ELR (cell line): ENCODE measurements at places on chromosomes 2 and 18.

GRCh38 chr2:46663614-46664013 is 184.2 kb downstream of the TMEM247 start:
- no peak for DNase-seq

DNA sequence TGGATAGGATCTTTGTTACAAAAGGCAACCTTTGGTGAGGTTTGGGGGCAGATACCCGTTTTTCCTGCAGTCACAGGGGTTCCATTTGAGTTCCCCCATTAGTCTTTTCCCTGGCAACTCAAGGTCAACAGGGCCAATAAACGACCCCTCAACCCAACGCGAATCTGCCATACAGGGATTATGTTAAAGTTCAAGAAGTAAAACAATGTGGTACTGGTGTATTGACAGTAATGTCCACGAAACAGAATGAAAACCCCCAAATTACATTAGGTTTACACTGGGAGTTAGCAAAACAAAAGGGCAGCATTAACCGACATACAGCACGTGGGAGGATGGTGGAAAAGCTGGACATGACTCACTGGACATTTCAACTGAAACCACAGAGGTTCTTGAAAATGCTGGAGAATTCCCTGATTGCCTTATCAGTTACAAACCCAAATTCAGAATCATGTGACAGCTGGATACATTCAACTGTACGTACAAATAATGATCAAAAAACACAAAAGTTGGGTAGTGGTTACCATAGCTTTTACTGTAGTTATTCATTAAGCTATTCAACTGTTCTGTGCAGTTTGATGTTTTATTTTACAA is 4.9 kb upstream of the IMP4 start:
- DNase-seq = peak; percentile 78

- peak; percentile 98 for DNase-seq
These were observed 455 bp upstream of the DLX1 start for GRCh38 chr2:172084645-172085459.

- DNase-seq = no peak
These were observed 67.1 kb upstream of the CTDP1 start for GRCh38 chr18:79612291-79613108.

DNA sequence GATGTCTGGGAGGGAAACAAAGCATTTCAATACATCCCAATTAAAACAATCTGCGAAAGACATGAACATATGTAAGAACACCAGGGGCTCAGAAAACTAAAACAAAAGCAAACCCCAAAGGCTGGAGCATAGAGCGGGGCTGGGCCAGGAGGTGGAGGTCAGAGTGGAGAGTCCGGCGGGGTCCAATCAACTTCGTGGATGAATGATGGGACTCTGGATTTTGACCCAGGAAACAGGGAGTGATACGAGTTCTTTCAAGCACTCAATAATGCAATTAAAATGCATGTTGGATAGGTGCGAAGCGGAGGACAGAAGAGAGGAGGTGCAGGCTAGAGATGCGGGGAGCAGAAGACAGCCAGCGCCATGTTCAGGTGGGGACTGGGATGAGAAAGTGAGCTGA is 200.7 kb upstream of the PXDN start:
- DNase-seq = no peak

DNA sequence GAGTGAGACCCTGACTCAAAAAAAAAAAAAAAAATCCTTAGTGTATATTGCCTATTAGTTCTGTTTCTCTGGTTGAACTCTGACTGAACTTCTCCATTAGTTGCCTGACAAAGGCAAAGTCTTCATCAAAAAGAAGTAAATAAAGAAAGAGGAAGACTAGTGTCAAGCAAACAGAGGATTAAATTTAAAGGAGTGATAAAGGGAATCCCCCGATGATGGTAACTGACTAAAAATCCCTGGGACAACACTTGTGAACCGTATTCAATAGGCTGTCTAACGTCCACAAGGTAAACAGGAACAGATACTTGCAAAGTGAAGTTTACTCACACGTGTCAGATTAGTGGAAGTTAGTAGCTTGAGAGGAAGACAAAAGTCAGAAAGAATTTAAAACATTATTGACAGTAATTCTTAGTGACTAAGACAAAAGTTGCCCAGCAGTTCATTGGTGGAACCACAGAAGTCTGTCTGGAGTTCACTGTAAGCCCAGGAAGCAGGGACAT is 26.2 kb upstream of the SPOPL start:
- no peak for DNase-seq

DNA sequence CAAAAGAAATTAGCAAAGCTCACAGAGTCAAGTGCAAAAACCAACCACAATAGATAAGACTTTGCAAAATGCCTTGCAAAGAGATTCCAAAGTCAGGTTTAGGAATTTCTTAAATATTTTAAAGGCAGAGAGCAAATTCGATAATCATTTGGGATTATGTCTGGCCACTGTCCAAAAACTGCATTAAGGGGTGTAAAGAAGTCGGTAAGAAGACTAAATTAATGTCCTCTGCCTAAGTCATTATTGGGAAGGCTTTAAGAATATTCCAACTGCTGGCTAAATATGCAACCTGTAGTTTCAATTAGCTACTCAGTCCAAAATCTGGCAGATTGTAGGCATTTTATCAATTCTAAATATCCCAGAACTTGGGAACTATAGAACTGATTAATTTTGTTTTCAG is 13.7 kb upstream of the LRP1B start:
- no peak for DNase-seq

DNA sequence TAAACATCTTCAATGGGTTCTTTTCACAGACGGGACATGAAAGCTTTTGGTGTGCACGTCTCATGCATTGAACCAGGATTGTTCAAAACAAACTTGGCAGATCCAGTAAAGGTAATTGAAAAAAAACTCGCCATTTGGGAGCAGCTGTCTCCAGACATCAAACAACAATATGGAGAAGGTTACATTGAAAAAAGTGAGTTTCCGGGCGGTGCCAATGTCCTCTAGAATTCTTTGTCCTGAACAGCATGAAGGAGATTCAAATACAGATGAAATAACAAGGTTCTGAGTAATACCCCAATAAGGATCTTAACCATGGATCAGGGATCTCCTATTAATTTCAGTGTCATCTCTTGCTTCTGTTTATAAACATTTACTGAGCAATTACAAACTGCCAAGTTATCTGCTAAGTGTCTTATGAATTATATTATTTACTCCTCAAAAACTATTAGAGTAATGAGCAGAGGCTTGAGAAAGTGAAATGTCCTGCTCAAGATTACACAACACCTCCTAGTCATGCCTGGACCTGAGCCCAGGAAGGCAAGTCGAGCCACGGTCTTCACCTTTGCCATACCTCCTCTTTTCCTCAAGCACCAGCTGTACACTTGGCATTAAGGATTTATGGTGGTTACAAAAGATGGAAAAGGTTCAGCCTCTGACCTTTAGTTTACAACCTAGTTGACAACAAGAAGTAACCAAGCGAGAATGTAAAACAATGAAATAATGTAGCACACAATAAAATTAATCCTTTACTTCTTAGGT is 22.6 kb downstream of the DHRS9 start:
- DNase-seq = peak; percentile 43

DNA sequence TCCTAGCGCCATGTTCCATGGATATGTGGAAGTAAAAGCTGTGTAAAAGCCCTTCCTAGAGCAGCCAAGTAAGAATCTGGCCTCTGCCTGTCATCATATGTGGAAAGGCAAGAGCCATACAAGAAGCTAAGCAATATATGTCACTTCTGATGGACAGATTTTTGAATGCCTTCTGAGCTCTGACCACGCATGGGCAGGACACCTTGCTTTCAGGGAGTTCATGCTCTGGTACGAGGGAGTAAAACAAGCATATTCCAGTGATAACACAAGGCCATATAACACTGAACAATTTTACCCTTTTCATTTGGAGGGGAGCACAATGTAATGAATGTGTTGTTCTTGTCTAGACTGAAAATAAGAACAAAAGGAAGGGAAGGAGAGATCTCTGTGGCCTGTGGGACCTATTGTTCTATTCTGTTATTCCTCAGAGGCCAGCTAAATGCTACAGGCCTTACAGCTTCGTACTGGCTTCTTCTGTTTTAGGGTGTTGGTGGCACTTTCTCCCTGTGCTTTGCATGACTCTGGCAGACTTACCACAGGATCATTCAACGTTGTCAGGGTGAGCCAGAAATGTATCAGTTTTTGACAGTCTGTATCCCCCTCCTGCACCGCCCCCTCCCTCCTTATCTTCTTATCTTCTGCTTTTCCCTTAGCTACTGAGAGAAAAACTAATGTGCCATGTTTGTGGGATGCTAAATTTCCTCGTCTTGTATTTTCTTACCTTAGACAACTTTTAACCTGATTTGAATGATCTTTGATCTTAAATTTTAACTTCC is 99.5 kb downstream of the MAP4K4 start:
- no peak for DNase-seq

DNA sequence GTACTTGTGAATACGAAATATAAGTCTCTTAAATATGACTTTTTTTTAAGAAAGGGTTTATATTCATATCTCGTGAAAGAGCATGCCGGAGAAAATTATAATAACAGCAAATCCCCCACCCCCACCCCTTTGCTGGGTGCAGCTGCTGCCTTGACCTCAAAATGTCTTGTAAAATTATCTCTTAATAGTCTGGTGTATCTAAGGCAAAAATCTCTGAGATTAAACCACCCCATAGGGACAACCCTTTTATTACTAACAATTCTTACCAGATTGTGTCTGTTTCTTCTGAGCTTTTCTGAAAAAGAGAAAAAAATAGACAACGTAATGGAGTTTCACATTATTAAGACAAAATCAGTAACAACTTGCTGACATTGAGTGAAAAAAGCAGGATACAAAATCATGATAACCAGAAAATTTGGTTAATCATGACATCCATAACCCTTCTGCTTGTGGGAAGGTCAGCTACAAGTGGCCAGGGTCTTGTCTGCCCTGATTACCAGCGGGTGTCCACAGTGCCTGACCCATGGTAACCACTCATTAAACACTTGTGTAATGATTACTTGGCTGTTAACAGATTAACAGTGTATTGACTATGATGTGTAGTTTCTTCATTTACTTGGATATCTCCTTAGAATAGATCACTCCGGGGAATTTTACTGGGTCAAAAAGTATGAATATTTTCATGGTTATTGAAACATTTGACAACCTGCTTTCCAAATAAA is 1.5 kb downstream of the STRADB start:
- DNase-seq = no peak

DNA sequence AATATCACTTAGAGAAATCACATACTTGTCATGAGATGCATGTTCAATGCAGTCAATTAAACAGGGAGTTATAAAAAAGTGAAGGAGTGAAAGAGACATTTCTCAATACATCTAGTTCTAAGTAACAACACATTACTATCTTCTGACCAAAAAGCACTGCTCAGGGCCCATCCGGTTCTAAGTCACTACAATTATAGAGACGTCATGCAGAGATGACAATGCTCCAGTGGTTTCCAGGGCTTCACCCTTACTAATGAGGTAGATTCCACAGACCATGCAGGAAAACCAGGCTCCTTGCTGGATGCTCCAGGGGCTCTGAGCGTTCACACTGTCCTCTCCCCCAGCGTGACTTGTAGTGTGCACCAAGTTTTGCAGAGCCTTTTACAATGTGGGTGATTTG is 88.0 kb downstream of the FTCDNL1 start:
- DNase-seq = no peak

- no peak for DNase-seq
These were observed 55.2 kb downstream of the ANKMY1 start for GRCh38 chr2:240502430-240503121.

GRCh38 chr2:232526372-232526941 is 497 bp downstream of the CHRND start:
- DNase-seq = no peak

DNA sequence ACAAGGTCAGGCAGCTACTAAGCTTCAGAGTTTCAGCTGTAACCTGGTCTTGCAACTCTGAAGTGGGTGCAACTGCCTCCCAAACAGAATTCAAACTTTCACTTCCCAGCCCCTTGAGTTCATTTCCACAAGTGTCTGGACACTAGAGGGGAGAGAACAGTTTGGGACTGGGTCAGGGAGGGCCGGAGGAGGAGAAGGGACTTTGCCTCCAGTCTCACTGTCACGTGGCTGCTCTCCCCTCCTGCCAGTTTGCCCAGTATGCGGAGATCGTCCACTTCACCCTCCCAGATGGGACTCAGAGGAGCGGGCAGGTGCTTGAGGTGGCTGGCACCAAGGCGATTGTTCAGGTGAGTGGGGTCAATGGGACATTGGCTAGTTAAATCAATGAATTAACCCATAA is 20.6 kb upstream of the ANKRD53 start:
- DNase-seq = no peak

GRCh38 chr2:54574860-54575247 is 118.7 kb downstream of the SPTBN1 start:
- no peak for DNase-seq

DNA sequence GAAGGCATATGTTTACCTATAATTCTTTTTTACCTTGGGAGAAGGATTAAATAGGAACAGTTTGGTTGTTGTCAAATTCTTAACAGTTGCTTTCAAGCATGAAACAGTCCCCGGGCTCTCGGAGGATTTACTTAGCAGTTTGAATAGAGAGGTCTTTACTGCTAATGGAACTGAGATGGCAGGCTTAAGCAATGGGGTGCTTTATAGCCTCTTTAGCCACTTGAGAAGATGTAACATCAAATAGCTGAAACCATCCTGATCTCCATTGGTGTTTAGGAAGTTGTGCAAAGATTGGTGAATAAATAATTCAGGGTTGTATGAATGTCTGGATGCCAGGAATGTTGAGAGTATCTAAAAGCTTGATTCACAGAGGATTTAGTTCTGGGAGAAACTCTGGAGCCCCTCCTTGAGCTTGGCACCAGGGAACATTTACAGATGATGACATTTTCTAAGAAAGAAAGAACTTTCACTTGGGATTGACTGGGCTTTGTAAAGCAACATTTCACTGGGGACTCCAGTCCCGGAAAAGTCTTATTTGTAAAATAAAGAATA is 51.9 kb downstream of the PTPRM start:
- DNase-seq = no peak

DNA sequence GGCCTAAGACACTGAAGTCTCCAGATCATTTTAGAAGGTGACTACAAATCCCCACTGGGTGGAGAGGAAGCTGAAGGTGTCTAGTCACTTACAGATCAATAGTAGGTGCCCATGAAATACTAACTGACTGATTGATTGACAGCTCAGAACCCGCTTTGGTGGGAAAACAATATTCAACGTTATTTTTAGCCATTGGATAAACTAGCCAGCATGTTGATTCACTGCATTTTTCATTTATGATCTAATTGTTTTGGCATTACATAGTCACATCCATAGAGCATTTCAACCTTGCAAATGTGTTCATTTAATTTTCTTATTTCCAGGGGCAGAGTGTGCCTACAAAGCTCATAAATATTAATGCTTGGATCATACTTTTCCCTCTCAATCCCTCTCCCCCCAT is 162.3 kb downstream of the MREG start:
- peak; percentile 64 for DNase-seq

GRCh38 chr2:222284466-222284865 is 14.3 kb downstream of the PAX3 start:
- no peak for DNase-seq

- DNase-seq = no peak
These were observed 1612.7 kb upstream of the SLC39A10 start for GRCh38 chr2:194044321-194044720.

- peak; percentile 15 for DNase-seq
These were observed 63.0 kb downstream of the RBM43 start for GRCh38 chr2:151198645-151199044.

- no peak for DNase-seq
These were observed 188.5 kb upstream of the HDAC4 start for GRCh38 chr2:239589270-239589825.

GRCh38 chr2:104501929-104502328 is 352.0 kb upstream of the POU3F3 start:
- no peak for DNase-seq
